ENCODE measurements at places on chromosomes 1 and 21.

GRCh38 chr1:227429447-227430359 lies 111.4 kb upstream of the CDC42BPA start:
- DNase-seq, result no peak

DNA sequence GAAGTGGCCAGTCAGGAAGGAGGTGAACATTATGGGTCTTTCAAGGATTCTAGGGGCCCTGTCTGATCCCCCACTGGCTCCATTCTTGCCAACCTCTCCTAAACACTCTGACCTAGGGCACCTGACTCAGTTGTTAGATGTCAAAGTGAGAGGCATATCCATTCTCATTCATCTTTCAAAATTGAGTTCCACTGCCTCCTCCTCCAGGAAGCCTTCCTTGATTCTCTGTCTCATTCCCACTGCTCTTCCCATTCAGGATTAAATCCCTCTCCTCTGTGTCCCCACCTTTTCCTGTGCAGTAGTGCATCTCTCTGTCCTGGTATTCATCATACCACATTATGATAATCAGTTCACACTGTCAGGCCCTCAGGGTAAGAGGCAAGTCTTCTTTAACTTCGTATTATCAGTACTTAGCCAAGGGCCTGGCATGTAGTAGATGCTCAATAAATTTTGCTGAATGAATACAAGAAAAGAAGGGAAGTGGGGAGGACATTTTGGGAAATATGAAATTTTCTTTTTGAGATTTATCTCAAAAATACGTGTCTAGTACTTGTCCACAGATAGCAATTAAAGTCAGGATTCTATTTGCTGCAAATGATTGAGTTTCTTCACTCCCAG lies 61.8 kb upstream of the ITPKB start:
- DNase-seq, result no peak

DNA sequence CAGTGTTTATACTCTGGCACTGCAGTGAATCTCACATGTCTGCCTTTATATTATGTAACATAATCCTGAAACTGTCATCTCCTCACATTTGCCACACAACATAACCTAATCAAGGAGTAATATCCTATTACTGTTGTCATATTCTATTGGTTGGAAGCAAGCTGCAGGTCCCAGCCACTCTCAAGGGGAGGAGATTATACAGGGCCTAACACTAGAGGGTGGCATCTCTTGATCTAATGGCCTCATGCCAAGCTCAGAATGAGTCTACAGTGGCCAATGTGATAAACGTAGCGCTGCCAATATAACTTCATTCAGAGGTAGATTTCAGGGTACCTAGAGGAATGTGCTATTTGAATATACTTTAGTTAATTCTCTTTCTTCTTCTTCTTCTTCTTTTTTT lies 166.8 kb downstream of the BACH1 start:
- DNase-seq, result no peak

DNA sequence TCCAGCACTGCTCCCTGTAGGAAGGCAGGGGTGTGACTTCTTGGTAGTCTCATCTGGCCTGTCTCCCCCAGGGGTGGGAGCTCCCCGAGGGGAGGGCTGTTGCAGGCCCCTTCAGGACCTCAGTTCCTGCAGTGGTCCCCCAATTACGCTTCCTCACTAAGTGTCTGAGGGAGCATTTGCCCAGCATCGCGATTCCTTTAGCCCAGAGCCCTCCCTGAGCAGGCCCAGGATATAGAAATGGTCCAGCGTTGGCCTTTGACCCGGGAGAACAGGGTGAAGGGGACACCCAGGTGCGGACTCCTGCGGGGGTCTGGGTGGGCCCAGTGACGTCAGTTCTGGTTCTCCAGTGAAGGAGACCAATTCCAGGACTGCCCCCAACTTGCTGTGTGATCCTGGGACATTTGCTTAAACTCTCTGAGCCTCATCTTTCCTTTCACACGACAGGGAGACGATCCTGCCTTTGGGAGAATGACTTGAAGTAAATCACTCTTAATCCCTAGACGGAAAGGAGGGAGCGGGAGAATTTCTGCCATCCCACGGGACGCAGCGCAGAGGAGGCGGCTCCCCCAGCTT lies 32.6 kb upstream of the BTG2 start:
- no peak for DNase-seq

DNA sequence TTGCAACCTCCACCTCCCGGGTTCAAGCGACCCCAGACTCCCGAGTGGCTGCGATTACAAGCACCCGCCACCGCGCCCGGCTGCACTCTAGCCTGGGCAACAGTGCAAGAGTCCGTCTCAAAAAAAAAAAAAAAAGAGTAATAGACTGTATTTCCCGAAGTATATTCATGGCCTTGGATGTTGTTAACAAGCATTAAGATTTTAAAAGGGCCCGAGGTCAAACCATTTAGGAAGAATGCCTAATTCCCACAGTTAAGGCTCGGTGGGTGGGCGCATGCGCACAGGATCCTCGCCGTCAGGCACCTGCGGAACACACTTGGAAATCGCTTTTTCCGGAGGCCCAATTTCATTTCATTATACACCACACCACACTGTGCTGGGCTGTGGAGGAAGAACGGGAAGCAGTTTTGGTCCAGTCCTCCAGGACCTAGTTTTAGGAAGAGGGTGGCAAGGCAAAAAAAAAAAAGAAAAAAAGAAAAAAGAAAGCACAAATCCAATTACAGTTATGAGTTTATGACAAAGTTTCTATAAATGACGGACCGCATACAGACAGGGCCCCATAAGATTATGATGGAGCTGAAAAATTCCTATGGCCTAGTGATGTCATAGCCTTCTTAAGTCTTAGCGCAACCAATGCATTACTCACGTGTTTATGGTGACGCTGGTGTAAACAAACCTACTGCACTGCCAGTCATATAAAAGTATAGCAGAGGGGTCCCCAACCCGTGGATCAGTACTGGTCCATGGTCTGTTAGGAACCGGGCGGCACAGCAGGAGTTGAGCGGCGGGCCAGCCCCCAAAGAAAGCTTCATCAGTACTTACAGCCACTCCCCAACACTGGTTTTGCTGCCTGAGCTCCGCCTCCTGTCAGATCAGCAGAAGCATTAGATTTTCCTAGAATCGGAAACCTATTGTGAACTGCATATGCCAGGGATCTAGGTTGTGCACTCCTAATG lies 38.2 kb downstream of the H3-3A start:
- no peak for DNase-seq

DNA sequence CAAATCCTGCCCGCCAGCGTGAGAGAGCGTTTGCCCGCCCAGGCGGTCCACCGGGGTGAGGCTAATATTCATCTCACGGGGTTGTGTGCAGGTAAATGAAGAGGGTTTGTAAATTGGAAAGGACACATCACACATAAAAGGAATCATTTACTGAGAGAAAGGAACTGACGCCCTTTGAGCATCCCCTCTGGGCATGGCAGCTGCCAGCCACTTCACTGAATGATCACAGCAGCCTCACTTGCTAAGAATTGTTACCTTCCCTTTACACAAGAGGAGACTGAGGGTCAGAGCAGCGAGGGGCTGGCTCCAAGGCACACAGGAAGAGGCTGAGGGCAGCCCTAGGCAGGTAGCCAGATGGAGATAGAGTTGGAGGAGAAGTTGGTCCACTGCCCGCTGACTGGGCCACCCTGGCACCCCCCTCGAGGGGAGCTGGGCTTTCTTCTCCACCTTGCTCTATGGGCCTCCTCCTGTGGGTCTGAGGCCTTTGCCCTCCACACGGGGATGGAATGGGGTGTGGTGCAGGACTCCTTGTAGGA lies 96.0 kb downstream of the FOXD2 start:
- no peak for DNase-seq

- no peak for DNase-seq
These were observed 18.3 kb upstream of the PPIE start for GRCh38 chr1:39720094-39720999.

DNA sequence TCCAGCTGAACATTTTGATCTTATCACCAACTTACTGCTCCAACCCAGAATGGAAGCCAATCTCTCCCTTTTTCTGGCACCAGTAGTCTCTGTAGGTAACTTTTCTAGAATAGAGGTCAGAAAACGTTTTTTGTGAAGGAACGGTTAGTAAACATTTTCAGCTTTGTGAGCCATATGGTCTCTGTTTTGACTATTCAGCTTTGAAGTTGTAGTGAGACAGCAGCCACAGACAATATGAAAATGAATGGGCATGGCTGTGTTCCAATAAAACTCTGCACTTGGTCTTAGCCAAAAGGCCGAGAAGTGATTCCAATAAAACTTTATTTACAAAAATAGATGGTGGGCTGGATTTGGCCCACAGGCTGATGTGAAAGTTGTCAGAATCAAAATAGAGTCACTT lies 28.9 kb downstream of the MAP10 start:
- no peak for DNase-seq

GRCh38 chr1:154186177-154186576 lies 5.7 kb downstream of the TPM3 start:
- DNase-seq, result peak; percentile 72

DNA sequence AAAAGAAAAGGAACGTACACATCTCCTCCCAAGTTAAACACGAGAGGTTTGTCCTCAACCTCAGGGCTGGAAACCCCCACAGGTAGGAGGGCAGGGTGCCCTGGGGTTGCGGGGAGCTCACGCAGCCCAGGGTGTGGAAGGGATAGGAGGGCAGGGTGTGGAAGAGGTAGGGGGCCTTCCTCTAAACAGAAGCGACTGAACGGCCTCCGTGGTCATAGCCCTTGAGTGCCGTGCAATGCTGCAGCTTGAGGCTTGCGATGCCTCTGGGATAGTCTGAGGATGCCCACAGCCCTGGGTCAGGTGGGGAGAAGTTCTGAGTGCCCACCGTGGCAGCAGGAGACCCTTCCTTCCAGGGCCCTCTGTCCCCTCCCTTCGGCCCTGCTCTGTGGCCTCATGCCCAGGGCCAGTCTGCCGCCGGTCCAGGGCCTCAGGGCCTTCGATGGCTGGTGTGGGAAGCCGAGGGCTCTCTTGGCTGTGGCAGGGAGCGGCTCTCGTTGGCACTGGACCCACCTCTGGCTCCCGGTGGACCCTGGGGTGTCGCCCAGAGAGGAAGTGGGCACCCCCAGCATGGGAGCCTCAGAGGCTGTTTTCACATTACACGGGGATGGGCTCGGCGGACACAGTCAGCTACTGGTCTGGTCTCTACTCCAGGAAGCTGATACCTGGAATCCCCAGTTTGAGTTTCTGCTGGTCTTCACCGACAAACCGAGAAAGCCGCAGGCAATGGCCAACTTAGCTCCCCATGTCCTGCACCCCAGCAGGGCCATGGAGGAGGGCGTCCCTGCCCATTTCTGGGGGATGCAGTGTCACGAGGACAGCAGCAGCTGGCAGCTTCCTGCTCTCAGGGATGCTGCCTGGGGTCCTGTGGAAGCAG lies 6.4 kb upstream of the CDK11B start:
- no peak for DNase-seq

GRCh38 chr1:40244138-40244744 lies 3.5 kb upstream of the TMCO2 start:
- no peak for DNase-seq

DNA sequence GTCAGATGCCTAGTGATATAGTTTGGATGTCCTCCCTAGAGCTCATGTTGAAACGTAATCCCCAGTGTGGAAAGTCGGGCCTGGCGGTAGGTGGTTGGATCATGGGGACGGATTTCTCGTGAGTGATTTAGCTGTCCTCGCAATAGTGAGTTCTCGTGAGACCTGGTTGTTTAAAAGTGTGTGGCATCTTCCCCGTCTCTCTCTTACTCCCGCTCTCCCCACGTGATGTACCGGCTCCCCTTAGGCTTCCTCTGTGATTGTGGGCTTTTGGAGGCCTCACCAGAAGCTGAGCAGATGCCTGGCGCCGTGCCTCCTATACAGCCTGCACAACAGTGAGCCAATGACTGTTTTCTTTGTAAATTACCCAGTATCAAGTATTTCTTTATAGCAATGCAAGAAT lies 264.5 kb downstream of the TTLL7 start:
- DNase-seq, result no peak

DNA sequence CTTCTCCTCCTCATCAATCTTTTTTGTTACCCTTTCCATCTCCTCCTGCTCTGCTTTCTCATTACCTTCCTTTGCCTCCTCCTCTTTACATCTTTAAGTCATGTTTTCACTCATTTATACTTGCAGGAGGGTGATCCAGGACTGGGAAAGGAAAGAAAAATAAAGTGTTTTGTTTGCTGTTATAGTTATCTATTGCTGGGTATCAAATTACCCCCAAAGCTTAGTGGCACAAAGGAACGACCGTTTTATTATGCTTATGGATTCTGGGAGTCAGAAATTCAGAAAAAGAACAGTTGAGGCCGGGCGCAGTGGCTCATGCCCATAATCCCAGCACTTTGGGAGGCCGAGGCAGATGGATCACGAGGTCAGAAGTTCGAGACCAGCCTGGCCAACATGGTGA lies 12.5 kb upstream of the AGO4 start:
- DNase-seq, result no peak

DNA sequence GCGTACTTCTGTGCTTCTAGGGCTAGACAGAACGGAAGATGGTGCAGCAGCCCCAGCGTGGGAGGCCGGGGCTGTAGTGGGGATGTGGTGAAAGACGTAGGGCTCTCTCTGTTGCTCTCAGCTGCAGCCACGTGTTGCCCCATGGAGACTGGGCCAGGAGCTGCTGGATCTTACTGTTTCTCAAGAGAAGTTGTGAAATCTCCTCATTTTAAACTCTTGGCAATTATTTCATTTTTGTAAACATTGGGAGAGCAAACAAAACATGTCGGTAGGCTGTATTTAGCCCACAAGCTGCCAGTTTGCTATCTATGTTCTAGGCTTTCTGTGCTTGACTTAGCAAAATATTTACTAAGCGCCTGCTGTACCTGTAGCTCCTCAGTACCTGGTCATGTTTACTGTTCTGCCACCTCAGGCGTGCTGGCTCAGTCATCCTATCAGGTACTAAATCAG lies 15.9 kb upstream of the ELOA start:
- DNase-seq, result no peak

GRCh38 chr1:153752571-153753195 lies 22.5 kb upstream of the SLC27A3 start:
- DNase-seq, result no peak

DNA sequence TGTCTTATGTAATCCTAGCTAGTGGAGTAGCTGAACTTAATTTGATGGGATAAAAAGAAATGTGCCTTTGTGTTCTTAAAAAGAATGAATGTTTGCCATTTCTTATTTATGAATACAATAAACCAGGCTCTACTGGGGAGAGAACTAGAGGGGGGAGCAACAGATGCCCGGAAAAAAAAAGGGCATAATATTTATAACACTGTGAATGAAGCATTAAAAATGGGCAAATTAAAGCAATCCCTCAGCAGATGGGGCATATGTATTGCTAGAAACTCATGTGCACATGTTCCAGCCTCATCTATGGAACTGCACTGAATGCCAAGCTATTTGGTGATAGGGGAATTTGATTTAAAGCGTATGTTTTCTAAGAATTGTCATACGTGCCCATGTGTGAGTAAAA lies 42.3 kb upstream of the KCNJ6 start:
- no peak for DNase-seq

GRCh38 chr1:24892188-24893153 lies 37.6 kb downstream of the RUNX3 start:
- no peak for DNase-seq

DNA sequence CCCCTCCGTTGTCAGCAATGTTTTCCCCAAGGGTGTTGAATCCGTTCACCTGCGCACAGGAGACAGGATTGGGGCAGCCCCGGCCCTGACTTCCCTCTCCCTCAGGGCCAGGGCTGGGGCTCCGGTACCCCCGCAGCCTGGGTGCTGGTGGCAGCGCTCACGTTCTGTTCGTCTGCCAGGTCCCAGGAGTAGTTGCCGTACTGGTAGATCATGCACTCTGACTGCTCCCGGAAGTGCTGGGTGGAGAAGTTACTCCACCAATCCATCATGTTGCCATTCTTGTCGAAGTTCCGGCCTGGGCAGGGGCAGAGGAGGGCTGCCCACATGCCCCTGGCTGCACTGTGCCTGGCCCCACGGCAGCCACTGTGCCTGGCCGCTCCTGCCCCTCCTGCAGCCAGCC lies 6.1 kb downstream of the PRXL2B start:
- no peak for DNase-seq

All from H9 (cell line).